Stimulated activated CD4-positive, alpha-beta T cell treated with anti-CD3 and anti-CD28 coated beads, TNF-alpha, amount 100 ng/mL, for 4 hours (primary cell): ENCODE measurements at places on chromosomes 12 and 14.

DNA sequence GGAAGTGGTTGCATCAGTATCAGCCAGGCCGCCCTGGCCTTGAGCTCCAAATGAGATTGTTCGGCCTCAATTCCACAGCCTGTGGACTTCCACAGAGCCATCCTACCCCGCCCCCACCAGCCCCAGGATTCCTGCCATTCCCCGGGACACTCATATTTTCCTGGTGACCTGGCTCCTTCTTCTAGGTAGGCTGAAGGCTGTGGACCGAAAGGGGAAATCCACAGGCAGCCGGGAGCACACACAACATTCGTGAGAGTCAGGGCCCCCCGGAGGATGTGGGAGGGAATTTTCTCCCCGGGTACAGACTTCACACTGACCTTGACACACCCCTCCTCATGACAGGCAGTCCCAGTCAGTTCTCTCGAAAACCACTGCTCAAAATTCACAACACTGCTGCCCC is 39.9 kb downstream of the RIN3 start:
- no peak for DNase-seq

DNA sequence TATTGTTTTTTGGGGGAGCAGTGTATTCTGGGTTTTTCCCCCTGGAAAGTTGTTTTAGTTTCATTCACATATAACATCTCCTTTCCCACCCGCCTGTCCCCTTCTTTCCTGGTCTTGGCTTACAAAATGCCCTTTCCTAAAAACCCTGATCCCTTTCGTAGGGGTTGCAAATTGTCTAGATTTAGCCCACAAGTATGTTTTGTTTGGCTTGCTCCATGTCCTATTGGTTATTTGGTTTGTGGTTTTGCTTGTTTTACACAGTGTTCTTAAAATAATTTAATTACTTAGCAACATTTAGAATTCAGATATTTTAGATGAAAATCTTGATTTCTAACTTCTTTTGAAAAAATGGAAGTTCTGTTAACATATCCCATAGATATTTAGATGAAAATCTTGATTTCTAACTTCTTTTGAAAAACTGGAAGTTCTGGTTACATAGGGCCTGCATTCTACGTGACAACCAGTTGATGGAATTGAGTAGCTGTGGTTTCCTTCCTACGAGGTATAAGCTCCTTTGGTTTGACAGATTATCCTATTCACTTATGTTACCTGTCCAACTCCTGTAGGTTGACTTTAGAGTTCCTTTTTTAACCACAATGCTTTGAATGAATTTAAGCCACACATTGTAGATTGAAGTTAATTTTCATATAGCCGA is 89.2 kb upstream of the TMEM263 start:
- no peak for DNase-seq

DNA sequence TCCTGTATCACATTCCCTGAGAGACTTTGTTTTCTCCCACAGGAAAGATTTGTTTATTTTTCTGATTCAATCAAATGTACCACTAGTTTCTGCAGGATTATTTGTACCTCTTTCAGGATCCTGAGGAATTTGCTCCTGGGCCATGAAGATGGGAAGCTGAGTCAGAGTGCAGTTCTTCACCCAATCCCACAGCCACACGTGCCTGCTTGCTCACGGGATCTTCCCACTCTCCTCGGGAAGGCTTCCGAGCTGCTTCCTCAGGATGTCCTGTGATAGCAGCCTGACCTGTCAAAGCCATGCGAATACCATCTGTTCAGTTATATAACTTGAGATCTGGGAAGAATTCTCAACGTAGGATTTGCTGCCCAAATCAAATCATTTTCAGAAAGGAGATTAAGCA is 41.8 kb upstream of the HIF1A start:
- no peak for DNase-seq

GRCh38 chr14:90275458-90275814 is 19.1 kb downstream of the PSMC1 start:
- DNase-seq, result no peak

- DNase-seq, result peak; percentile 90
Observed at GRCh38 chr12:118376089-118377020, at the start of gene SUDS3. SUDS3 (plus strand) TSS chr12:118376555; CDS start chr12:118376692, 137 bp downstream.

DNA sequence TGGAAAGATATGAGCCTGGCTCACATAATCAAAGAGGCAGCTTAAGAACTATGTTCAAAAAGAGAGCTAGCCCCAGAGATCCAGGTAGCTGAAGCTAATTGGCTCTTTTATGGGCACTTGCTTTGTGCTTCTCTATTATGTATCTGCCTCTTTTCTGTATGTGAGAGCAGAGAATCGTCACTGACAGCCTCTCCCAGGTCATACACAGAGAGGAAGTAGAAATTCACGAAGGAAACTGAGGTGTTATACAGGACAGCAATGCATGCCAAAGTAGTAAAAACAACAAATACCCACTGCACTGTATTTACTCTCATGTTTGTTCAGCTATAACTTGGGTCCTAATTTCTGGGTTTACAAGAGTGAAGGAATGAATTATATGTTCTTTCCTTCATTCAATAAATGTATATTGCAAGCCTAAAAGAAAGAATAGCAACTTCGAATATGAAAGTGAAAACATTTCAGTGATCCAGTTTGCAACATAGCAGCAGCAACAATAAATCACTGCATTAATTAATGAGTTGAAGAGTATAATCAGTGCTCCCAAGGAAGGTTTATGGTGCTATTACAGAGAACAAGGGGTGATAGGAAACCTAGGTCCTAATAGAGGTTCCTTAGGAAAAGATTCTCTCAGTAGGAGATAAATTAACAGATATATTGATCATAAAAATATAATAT is 47.1 kb upstream of the ATXN7L3B start:
- no peak for DNase-seq

GRCh38 chr14:54483073-54483745 is 5.6 kb downstream of the GMFB start:
- DNase-seq, result no peak

GRCh38 chr12:22121224-22121623 is 75.2 kb downstream of the CMAS start:
- DNase-seq, result peak; percentile 6

DNA sequence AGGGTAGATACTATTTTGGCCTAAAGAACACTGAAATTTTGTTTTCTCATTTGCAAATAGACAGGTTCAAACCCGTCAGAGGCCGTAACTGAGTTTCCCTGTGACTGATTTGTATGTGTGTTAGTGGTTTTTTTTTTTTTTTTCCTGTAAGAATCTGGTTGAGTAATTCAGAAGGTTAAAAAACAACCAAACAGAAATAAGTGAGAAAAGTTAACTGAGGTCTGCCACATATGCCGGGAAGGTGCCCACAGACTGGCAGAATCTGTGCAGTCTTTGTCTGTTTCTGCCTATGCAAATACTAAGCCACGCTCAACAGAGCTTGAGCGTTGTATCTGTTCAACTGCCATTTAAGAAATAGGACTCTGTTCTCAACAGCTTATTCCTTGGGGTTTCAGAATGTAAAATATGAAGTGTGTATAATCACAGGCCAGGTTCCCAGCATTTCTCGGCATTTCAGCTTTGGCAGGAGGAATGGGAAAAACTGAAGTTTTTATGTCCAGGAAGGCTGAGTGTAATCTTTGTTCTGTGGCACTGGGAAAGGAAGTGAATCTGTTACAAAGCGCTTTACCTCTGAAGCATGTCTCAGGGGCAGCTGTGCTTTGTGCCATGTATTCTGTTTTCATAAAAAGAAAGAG is 181.9 kb downstream of the PRKCH start:
- DNase-seq, result peak; percentile 26

- DNase-seq, result no peak
Observed at GRCh38 chr12:30989754-30990153, 63.2 kb downstream of the TSPAN11 start.

DNA sequence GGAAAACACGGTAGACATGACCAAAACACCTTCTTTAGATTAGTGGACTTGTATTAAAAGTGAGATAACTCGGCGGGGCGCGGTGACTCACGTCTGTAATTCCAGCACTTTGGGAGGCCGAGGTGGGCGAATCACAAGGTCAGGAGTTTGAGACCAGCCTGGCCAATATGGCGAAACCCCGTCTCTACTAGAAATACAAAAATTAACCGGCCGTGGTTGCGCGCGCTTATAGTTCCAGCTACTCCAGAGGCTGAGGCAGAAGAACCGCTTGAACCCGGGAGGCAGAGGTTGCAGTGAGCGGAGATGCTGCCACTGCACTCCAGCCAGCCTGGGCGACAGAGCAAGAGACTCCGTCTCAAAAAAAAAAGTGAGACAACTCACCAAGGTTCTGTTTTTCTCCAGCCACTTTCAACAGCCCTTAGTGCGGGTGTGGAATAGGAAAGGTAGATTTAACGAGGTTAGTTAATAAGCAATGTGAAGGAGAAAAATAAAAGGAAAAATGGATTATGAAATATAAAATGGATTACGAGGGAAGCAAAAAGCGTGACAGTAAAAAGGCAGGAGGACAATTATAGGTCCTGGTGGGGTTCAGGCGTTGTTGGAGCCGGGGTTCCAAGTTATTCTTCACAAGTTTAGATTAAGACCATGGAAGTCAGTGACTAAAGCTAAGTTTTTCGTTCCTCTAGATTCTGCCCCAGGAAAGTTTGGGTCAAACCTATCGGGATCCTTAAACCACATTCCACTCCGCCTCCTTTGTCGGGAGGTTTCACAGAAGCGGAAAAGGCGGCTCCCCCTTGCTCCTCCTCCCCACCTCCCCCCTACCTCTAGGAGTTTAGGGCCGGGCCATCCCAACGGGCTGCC is 534 bp downstream of the PPP2R3C start:
- no peak for DNase-seq

DNA sequence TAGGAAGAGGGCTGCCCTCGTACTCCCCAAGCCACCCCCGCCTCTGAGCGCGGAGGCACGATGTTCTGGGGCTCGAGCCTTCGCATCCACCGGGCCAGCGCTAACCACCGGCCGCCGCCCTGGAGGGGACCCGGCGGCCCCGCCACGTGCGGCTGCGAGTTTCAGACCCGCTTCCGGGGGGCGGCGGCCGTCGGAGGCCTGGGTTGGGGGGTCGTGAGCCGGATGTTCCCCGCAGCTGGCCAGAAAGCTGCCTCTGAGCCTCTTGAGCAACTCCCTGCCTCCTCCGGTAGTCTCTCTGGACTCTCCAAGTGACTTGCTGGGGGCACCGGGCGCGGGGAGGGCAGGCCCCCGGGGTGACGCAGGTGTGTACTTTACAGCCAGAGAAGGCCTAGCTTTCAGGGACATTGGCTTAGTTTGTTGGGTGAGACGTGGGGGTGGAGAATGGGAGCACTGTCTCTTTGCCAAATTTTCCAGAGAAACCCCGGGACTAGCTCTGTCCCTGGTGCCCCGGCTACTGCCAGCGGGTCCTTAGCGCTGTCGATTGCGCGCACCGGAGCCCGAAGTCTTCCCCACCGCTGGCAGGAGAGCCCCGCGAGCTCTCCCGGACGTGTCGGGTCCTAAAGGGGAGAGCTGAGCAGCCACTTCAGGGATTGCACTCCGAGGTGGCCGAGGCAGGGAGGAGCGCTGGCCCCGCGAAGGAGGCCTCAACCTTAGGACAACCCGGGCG is 15.6 kb downstream of the OTX2 start:
- DNase-seq, result no peak
